Chondrocyte (in vitro differentiated cells): ENCODE measurements at places on chromosomes 12 and 14.

DNA sequence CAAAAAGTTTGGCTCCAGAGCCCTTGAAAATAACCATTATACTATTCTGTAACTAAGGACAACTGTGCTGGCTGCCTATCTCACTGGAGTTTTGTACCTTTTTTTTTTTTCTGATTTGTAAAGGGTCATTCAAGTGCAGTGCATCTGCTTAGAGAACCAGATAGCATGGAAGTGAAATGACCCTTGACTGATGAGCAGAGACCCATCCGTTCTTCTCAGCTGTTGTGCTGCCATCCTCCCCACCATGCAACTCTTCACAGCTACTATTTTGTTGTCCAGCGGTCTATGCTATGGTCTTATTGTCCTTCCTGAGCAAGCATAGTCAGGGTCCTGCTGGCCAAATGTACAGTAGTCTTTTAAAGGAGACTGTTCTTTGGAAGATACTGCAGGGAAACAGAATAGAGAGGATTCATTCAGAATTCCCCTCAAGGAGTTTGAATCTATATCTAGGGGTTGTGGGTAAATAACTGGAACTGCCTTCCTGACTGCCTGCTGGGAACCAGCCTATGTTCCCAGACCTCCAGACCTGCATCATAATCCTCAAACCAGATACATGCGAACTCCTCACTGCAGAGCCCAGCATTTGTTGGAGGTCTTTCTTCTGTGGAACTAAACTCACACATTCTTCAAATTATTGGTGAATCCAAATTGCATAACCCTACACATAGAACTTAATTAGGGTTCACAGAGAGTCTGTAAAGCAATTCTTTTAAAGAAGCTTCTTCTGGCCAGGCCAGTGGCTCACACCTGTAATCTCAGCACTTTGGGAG, 41.1 kb downstream of the GPR19 start:
- DNase-seq, result no peak

DNA sequence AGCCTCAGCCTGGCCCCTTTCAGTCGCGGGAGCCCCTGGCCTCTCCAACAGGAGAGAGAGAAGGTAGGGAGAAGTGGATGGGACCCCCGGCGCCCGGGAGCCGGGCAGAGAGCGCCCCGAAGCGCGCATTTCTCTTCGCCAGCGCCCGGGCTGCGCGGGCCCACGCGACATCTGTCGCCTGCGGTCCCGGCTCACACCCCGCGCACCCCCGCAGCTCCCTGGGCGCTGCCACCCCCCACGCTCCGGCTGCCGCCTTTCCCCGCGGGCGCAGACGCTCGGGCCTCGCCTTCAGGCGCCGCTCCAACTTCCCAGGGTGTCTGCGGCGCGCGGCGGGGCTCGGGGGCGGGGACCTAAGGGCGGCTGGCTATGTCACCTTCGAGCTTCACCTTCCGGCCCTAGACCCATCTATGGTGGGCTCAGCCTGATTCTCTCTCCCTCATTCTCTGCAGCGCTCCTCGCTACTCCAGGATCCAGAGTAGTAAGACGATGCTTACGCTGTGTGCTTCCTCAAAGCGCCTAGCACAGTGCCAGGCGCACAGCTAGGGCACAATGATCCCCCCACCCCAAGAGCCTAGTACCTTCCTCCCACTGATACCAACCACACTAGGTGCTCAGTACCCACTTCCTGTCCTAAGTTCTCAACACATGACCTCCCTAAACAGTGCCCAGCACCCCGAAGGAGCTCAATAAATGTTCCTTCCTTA, 1.6 kb downstream of the HRK start:
- no peak for DNase-seq

GRCh38 chr12:12159988-12160387, 89.2 kb downstream of the BCL2L14 start:
- no peak for DNase-seq

- DNase-seq, result no peak
Measured at GRCh38 chr14:59492384-59492783, 8.1 kb downstream of the JKAMP start.

DNA sequence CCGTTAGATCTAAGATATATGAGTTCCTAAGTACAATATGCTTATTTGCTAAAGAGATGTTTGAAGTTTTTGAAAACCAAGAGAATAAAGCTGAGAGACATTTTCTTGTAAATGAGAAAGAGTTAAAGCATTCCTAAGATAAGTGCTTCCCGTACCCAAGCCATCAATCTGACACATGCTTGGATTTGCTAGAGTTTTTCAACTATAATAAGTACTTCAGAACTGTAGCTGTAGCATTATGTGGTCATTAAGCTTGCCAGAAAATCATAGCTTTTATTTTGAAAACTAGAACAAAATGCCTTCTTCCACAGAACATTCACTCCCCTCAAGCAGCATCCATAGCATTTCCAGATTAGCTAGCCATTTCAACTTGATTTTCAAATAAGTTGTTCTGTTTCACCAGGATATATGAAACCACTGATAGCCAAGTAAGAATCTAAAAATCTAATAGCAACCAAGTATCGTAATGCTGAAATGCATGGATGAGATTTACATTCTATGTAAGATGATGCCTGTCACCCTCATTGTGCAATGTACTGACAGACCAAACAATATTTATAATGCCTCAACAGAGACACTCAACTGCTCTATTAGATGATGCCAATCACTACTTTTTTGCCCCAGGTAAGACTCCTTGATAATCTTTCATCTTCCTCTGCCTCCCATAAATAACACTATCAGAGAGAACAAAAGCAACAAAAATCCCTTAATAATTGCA, 8.0 kb downstream of the SNW1 start:
- no peak for DNase-seq

DNA sequence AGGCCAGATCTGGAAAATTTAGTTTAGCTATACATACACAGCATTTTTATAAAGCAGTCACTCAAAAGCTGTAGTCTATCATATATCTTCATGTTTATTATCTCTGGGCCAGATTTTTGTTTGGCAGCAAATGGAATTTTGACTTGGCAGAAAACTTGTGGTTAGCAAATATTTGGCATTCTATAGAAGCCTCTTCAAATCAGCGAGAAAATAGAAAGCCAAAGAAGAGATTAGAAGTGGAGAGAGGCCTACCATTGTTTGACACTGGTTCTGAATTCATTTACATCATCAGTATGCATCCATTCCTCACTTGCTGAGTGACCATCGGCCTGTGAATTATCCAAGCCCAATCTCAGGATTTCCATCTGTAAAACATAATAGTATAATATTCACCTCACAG, 1077.6 kb downstream of the GALC start:
- DNase-seq, result no peak

DNA sequence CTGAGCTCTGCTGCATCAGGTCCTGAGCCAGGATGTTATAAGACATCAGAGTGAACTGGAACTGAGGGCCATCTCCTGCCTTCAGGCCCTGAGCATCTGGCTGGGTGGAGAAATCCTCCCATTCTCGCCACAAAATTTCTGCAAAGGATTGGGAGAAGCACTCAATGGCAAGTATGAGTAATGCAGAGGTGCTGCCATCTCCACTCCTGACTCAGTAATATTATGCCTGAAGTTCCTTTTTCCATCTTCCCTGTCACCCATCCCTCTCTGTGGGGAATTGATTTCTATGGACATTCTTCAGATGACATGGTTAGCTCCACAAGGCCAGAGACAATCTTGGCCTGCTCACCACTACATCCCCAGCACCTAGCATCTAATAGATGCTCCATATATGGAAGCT, 4.7 kb downstream of the ANGEL1 start:
- DNase-seq, result no peak

GRCh38 chr14:23335623-23336022, 14.4 kb downstream of the PABPN1 start:
- no peak for DNase-seq

DNA sequence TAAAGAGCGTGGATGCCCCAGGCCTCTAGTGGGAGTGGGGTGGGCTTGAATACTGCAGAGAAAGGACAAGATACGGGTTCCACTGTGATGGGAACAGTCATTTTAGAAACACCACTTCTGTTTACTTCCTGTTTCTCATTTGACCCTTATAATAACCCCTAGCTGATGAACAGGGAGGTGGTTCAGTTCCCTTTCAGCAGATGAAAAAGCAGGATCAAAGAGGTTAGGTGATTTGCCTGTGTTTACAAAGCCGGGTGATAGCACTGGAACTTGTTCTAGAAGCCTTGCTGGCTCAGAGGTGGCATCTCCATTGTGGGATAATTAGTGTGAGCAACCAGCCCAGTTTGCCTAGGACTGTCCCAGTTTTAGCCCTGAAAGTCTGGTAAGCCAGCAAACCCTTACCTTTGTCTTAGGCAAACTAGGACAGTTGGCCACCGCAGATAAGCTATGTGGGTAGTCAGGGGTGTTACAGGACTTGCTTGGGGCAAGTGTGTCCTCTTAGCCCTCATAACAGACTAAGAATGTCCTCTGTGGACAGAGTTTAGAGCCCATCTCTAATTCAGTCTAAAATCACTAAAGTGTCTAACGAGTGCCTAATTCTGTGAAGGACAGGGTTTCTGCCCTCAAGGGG, 7.5 kb upstream of the LRP1-AS start:
- DNase-seq, result no peak

- no peak for DNase-seq
Measured at GRCh38 chr12:108468196-108468968, 46.7 kb upstream of the FICD start.

DNA sequence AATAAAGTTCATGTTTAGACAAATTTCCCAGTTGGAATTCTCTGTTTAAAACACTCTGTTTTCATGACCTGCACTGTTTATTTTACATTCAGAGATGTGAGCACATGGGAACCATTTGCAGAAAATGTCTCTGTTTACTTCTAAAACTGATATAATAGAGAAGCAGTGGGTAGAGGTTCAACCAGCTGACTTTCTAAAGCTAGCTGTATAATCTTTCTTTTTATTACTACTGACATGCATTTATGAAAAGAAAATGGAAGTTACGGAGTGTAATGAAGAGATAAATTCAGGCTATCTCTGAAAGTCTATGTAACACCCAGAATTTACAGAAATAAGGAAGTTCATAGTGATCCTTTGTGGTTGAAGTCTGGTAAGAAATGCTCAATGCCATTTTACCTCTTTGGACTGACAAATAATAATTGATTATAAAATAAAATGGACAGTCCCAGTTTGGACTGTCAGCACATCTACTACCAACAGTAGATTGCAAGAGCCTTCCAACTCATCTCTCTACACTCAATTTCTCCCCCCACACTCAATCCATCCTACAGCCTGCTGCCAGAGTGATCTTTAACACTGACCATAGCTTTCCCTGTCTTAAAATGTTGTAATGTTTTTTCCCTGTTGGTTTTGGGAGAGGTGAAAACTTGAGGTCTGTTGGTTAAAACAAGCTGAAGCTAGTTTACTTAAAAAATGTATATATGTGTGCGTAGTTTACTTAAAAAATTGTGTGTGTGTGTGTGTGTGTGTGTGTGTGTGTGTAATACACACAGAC, 137.4 kb downstream of the AEBP2 start:
- no peak for DNase-seq

GRCh38 chr14:21534576-21534975, 8.4 kb upstream of the SALL2 start:
- DNase-seq, result no peak

- DNase-seq, result no peak
Measured at GRCh38 chr12:122811777-122812176, 23.5 kb upstream of the HIP1R start.

DNA sequence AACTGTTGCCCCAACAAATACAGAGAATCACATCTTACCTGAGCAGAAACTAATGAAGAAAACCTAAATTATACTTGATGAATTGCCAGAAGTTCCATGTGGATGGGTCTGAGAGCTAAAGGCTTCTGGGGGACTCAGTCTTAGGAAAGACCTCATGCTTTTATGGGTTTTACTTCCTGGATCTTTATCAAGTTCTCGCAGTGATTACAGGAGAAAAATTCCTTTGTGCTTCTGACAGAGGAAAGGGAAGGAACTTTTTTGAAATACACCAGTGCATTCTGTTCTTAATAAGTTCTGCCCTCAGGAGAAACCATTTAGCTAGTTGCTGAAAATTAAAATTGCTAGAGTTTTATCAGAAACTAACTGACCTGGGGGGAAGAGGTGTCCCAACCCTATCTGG, 203.9 kb upstream of the KITLG start:
- no peak for DNase-seq

DNA sequence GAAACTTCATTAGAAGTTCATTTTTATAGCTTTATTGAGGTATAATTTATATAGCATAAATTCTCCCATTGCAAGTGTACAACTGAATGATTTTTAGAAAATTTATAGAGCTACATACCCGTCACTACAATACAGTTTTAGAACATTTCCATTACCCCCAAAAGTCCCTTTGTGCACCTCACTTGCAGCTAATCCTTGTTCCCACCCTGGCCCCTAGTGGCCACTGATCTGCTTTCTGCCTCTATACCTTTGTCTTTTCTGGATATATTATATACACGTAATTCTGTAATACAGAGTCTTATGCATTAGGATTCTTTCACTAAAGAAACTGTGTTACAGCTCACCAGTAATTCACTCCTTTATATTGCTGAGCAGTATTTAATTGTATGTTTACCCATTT, 145.1 kb upstream of the DIO2 start:
- DNase-seq, result no peak

GRCh38 chr14:74934041-74934440, 11.0 kb upstream of the RPS6KL1 start:
- DNase-seq, result no peak

GRCh38 chr12:40615590-40615989, 76.6 kb upstream of the CNTN1 start:
- DNase-seq, result no peak

DNA sequence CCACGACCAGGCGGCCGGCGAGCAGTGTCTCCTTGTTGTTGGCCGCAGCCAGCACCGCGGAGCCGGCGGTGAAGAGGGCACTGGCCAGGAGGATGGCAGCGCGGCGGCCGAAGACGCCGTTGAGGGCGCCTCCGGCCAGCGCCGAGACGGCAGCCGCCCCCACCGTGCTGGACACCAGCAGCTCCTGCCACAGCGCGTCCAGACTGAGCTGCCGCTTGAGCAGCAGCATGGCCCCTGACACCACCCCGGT, 691 bp downstream of the SLC2A13 start:
- no peak for DNase-seq

DNA sequence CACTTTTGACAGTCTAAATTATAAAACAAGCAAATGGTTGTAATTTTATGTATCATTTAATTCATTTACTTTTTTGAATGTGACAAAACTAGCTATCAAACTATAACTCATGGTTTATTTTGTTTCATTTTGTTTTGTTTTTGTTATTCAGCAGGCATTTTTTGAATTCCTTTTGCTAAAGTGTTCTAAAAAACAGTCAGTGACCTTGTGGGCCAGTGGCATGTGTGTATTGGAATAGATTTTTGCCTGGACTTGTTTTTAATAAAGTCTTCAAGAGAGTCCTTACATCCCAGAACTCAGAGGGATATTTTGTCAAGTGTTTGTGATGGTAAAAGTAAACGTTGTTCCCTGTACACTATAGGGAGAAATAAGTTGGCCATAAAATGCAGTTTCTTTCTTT, 369.7 kb upstream of the SYT1 start:
- no peak for DNase-seq

- DNase-seq, result no peak
Measured at GRCh38 chr12:188910-189621, 24.9 kb downstream of the SLC6A12 start.

GRCh38 chr12:43158126-43158525, 393.9 kb downstream of the ADAMTS20 start:
- DNase-seq, result no peak

- no peak for DNase-seq
Measured at GRCh38 chr12:130288206-130288605, 49.5 kb upstream of the PIWIL1 start.

GRCh38 chr12:74775276-74775675, 237.6 kb downstream of the ATXN7L3B start:
- no peak for DNase-seq
